ENCODE measurements at places on chromosomes 1 and 21.
A peak's percentile ranks its signal among the peaks of the same experiment; 100 is the strongest.

DNA sequence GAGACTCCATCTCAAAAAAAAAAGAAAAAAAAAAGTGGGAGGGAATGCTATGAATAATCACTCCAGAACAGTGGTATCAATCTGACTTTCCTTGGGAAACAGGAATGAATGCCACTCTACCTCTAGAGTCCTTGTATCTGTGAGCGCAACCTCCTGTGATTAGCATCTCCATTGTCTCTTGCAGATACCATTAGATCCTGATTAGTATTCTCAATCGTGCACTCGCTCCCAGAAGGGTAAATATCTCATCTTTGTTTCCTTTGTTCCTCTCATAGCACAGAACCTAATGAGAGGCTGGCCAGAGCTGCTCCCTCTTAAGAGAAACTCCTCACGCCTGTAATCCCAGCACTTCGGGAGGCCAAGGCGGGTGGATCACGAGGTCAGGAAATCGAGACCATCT is 184.4 kb upstream of the KCNK2 start:
- no peak for DNase-seq

- DNase-seq: no peak
Observed at GRCh38 chr1:29505532-29506220, 269.4 kb downstream of the PTPRU start.

DNA sequence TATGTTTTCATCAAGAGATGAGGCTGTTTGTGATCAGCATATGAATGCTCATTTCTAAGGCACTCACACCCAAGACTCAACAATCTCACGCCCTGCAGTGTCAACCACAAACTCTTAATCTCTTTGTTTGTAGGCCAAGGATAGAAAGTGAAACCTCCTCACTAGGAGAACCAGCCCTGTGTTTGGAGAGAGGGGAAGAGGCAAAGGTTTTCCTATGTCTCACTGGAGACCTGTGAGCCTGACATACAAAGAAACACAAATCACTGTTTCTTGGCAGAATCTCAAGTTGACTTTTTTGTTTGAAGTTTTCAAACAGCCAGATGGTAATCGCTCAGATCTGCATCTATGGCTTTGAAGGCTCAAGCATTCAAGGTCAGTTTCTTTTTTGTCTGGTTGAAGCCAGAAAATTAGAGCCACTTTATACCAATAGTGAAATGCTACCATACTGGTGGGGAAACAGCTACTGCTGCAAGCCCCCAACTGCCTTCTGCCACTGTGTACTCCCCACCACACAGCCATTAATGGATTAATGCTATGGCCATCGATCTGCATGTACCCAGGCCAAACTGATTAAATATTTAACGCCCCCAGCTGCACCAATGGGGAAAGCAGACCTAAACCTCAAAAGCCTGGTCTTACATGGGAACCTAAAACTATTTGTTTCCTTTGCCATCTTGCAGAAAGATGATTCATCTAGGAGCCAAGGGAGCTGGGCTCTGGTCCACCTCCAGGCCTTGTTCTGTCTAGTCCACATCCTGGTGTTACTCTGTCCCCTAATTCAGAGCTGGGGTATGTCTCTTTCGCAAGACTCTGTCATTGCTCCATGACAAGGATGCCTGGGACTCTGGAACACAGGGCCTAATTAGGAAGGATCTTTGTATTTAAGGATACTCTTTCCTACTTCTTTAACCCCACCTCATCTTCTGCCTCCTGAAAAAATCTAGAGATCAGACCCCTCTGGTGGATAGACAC is 16.3 kb downstream of the PDZK1 start:
- DNase-seq: no peak

- no peak for DNase-seq
Observed at GRCh38 chr1:187938092-187938491, 1109.3 kb downstream of the PLA2G4A start.

DNA sequence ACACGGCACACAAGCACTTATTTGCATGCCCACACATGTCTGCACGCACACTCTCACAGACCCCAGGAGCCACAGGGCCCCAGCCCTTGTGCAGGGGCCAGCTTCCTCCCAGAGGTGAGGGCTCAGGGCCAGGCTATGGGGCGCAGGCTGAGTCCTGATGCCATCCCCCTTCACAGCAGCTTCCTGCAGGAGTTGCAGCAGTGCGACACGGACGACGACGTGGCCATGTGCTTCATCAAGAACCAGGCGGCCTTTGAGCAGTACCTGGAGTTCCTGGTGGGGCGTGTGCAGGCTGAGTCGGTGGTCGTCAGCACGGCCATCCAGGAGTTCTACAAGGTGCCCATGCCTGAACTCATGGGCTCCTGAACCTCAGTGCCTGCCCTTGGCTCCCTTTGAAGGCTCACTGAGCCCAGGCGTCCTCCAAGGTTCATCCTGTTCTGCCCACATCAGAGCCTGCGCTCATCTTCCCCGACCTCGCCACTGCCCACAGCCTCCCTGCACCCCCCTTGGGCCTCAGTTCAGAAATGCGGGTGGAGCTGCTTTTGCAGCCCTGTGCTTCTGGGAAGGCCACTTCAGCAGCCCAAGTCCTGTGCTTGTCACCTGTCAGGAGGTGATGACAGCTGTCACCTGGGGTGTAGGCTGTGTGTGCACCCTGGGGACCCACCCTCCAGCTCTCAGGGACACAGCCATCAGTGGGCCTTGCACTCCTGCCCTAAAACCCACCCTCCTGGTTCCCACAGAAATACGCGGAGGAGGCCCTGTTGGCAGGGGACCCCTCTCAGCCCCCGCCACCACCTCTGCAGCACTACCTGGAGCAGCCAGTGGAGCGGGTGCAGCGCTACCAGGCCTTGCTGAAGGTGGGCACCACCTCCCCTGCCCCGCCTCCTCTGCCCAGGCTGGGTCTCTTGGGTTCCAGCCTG is 66.6 kb downstream of the TRIM11 start:
- DNase-seq: no peak

- no peak for DNase-seq
Observed at GRCh38 chr1:220732137-220732536, 16.0 kb upstream of the MTARC2 start.

DNA sequence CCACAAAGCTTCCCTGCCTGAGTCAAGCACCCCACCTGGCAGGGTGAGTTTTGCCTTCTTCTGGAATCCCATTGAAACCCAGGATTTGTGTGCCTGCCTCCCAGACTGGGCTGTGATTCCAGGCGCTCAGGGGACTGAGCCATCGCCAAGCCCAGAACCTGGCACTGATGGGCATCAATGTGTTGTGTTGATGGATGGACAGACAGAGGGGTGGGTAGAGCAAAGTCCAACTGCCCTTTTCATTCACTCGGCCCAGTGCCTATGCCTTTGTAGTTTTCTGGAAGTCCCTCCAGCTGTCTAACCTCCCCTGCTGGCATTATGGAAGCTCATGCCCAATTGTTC is 66.0 kb upstream of the LAPTM5 start:
- no peak for DNase-seq

DNA sequence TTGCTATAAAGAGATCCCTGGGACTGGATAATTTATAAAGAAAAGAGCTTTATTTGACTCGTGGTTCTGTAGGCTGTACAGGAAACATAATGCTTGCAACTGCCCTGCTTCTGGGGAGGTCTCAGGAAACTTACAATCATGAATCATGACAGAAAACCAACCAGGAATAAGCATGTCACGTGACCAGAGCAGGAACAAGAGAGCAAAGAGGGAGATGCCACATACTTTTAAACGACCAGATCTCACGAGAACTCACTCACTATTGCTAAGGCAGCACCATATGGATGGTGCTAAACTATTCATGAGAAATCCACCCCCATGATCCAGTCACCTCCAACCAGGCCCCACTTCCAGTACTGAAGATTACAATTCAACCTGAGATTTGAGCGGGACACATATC is 49.8 kb upstream of the RCC1 start:
- DNase-seq: no peak

- no peak for DNase-seq
Observed at GRCh38 chr1:152182944-152183361, 23.9 kb upstream of the RPTN start.

DNA sequence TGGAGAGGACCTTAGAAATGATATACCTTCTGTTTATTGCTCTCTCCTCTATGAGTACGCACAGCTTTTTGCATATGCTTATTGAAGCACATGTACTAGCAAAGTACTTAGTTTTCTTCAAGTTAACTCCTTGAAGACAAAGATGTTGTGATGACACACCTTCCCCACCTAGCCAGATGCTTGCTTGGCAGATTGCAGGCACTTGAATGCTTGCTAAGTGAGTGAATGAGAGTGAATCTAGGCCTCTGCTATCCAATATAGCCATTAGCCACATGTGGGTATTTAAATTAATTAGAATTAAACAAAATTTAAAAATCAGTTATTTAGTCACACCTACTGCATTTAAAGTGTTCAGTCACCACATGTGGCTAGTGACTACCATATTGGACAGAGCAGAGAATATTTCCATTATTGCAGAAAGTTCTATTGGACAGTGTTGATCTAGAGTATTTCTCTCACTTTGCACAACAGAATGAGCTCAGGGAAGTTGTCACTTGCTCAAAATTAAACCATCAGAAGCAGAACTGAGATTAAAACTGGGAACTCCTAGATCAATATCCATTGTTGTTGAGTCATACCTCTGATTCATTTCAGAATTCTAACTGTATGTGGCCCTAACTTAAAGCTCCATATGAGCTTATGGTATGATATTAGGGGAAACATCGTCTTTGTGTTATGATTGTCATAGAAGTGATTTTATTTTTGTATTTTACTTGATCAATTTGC is 8.6 kb upstream of the EEIG2 start:
- DNase-seq: no peak

DNA sequence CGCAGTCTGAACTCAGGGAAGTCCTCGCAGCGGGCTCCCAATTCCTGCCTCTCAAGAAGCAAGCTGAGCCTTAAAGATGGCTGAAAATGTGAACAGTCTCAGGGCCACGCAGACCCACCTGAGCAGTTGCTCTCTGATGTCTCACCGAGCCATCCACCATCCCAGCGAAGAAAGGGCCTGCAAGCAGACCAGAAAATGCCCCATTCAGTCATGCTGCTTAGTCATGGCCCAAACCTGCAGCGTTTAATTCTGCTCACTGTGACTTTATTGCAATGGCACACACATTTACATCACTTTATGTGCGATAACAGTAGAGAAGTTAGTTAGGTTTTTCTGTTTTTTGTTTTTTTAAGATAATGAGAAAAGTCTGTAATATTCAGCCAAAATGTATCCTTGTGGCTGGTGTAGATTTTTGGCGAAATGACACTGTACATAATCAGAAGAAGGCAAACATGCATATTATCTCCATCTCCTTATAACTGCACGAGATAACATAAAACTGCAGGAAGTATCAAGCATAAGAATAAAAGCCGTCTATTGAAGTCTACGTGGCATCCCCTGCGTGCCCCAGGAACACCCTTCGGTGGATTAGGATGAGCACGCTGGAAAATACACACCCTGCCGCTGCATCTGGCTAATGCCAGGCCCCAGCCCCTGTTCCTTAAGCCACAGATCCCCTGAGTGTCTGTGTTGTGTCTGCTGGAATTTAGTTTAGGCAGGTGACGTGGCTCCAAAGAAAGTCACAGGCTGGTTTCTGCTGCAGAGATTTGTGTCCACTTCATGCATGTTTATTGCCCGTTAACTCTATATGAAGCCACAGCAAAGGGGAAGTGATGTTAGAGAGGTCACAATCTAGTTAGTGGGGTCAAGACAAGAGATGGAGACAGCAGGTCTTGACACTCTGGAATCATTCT is 119.8 kb upstream of the IRF2BP2 start:
- DNase-seq: no peak

DNA sequence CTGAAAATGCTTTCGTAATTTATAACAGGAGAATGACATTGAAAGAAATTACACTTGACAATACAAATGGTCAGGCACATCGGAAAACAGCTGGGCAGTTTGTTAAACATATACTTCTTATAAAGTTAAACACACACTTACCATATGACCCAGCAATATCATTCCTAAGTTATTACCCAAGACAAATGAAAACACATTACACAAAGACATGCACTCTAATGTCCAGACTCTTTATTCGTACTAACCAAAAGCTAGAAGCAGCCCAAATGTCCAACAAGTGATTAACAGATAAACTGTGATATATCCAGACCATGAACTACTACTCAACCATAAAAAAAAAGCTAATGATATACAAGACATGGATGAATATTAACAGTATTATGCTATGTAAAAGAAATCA is 8.5 kb downstream of the AKT3 start:
- DNase-seq: no peak

DNA sequence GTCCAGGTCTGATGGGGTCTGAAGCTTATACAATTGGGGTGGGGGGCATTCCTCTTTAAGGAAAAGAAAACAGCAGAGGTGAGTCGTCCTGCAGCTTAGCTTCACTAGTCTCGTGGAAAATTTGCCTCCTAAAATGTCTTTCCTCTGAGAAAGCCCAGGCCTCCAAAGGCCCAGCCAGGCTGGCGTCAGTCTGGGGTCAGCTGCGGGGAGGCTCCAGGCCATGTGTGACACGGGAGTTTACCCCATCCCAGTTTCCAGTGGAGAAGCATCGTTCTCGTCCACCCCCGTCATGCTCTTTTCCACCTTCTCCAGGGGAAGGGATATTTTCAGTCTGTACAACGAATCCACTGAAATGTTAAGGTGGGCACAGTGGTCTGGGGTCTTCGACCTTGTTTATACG is 42.8 kb downstream of the B3GALT5 start:
- DNase-seq: no peak

GRCh38 chr1:3427711-3428704 is 26.5 kb upstream of the ARHGEF16 start:
- no peak for DNase-seq

DNA sequence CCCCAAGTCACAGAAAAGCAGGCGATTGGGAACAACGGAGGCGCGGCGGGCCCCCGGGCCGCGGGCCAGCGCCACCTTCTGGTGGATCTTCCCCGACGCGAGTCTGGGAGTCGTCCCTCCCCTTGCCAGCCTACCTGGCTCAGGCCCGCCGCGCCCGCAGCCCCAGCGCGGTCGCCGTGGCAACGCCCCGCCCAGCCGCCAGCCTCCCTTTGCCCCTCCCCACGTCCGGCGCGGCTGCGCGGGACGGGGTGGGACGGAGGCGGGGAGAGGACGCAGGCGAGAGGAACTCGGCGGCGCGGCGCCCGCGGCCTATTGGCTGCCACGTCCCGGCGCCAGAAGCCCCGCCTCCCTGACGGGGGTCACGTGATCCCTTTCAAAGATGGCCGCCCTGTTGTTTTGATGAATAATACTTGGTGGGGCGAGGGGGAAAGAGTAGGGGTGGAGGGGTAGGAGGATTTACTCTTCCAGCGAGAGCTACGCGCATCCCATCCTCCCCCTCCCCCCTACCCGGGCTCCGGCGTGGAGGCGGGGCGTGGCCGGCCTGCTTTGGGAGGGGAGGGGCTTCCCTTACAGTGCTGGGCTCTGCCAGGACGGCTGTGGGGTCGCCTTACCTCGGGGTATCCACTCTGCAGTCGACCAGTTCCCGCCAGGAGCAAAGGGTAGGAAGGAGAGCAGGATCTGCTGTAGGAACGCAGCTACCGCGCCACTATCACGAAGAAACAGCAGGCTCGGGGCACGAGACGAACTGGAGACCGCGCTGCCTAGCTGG is at the start of gene UBE4B:
TSS of gene UBE4B (plus strand) at position 369 of the 769 bp plus-strand sequence. CDS start 713 bp downstream, outside the sequence.
- DNase-seq: peak; percentile 97

GRCh38 chr1:89429062-89429461 is 65.2 kb downstream of the GBP6 start:
- DNase-seq: no peak

- no peak for DNase-seq
Observed at GRCh38 chr21:46215436-46216131, 13.0 kb downstream of the LSS start.

Data from CD8-positive, alpha-beta T cell (primary cell).